ENCODE measurements at places on chromosomes 2 and 18.
A peak's percentile ranks its signal among the peaks of the same experiment; 100 is the strongest.

DNA sequence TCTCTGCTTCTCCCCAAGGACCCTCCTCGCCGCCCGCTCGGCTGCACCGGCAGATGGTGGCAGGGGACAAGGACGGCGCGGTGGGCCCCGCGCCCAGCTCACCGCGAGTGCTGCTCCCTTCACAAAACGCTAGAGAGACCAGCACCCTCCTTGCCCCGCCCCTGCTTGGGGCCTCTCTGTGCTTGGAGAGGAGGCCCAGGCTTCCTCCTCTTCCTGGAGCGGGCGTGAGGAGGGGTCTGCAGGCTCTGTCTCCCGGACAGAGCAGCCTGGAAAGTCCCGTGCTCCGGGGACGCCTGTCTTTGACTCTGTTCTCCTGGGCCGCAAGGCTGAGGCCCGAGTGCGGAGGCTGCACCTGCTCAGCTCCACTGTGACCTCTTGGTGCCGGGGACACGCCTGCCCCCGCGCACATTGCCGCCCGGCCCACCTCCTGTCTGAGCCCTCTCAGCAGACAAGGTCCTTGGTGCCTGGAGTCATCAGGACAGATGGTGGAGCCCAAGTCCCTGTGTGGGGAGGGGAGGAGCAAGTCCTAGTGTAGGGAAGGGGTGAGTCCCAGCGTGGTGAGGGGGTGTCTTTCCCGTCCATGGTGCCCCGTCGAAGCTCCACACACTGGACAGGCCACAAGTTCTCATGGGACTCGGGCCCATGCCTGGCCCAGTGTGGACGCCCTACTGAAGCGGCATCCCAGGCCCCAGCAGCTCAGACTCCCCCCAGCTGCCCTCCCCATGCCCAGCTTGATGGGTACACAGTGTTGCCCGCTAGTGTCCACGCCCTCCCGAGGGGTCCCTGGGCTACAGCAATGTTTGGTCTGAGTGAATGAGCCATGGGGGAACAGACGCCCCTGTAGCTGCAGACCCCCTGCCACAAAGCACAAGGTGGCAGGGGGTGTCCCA, 33.8 kb downstream of the RTP5 start:
- DNase-seq, result no peak

- DNase-seq, result no peak
These were observed 26.1 kb upstream of the LMAN1 start for GRCh38 chr18:59385191-59385590.

DNA sequence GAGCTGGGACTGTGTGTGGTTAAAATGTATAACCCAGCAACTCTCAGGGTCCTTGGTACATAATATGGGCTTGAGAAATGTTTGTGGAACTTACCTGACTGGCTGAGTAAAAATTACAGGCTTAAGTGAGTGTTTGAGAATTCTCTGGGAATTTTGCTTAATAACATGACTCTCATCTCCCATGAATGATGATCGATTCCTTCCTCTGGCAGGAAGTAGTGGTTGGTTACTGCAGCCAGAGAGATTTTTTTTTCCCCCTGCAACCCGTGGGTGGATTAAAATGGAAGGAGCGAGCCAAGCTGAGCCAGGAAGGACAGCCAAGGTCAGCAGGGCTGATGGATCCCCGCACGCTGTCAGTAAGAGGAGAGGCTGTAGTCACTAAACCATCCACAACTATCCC, 40.6 kb upstream of the RFX8 start:
- DNase-seq, result no peak

- no peak for DNase-seq
These were observed 28.3 kb upstream of the NT5DC4 start for GRCh38 chr2:112692495-112692911.

DNA sequence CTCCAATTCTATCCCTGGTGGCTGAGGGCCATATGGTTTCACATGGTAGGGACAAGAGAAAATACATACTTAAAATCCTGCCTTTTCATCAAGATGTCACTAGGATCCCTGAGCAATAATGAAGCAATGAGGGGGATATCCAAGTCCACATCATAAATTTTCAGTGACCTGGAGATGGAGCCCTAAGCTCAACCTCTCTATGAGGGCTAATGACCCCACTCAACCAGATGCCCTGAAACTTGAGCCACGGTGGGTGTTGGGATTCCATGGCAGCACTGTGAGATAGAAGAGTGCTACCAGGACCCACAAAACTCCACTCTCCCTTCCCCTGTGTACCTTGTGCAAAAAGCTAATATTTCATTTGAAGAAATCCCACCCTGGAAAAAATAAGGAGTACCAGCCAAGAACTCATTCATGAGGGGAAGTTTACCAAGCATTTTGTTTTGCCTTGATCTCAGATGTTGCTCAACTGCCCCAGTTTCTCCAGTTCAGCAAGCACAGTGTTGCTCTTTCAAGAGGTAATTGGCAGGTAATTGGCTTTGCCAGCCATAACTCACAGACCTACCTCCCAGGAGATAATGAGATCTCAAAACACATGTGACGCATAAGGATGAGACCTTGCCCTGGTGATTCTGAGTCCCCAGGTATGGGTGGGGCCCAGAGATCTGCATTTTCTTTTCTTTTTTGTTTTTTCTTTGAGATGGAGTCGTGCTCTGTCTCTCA, 51.0 kb upstream of the TTC39C start:
- DNase-seq, result no peak

GRCh38 chr18:568731-569130, 11.4 kb upstream of the CETN1 start:
- DNase-seq, result no peak

GRCh38 chr2:166282154-166282553, 93.6 kb downstream of the SCN9A start:
- DNase-seq, result no peak

- DNase-seq, result no peak
These were observed 94.2 kb upstream of the FSHR start for GRCh38 chr2:49248506-49248905.

- DNase-seq, result no peak
These were observed 311.0 kb downstream of the NDUFA10 start for GRCh38 chr2:239714116-239714515.

DNA sequence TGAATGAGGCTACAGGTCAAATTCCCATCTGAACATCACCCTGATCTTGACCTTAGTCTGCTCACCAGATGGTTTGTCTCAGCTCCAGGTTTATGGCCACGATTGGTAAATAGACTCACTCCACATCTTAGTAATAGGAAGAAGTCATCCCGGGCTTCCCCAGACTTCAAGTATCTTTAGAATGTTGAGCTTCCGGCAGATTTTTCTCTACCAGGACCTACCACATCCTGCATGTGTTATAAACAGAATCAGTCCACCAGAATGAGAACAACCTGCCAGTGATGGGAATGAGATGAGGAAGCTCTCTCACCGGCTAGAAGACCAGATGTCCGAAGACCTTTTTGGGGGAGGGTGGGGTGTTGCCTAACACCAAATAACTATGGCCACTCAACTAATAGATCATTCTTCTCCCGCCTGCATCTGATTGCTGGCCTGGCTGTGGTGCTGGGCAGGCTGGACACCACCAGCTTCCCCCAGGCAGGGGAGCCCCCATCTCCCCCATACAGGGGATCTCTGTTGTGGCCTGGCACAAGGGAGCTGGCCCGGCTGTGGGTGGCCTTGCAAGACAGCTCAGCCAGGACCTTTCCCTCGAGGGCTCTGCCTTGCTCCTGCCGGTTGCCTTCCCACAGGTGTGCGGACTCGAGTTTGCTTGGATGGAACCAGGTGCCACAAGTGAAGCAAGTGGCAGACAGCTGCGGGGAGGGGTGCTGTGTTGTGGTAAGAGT, 88.5 kb downstream of the SH3RF3 start:
- DNase-seq, result no peak

GRCh38 chr18:48942086-48942485, 8.7 kb downstream of the SMAD7 start:
- no peak for DNase-seq

GRCh38 chr2:225056330-225057073, 14.2 kb upstream of the DOCK10 start:
- DNase-seq, result no peak

DNA sequence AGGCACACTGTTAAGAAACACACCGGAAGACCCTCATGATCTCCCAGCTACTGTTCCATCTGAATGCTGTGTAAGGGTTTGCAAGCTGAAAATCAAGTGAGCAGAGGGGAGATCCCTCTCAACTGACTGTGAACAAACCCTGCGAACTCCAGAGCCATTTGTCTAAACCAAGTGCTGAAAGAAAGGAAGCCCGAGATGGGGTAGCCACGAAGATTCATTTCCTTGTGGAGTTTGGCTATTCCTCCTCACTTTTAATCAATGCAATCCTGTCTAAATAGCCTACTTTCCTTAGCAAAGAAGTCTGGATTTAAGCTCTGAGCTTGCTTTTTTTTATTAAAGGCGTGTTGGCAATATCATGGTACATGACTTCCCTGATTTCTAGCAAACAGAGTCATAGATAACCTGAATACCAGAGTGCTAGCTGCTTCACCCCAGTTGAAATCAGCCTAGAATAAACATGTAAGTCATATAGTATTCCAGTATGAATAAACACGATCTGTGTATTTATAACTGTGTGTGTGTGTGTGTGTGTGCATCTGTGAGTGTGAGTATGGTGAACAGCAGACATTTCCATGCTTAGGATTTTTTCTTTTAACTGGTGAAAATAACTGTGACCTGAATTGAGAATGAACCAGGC, 365.2 kb downstream of the ZNF521 start:
- no peak for DNase-seq

DNA sequence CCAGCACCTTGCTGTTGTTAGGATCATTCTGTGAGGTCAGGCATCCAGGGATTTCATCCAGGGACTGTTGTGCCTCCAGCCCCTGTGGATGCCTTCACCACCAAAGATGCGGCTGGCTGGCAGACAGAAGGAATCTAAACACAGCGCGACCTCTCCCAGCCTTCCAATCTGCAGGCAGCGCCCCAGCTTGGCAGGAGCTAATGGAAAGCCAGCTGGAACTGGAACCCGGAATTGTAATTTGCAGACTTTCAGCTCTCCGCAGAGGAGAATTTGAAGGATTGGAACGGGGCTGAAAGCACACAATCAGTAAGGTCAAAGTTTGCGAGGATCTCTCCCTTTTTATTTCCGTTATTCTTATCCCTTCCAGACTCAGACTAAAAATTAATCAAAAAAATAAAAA, 127.8 kb downstream of the TRIB2 start:
- DNase-seq, result no peak

GRCh38 chr2:241282555-241282954, 32.9 kb downstream of the HDLBP start:
- DNase-seq, result no peak

DNA sequence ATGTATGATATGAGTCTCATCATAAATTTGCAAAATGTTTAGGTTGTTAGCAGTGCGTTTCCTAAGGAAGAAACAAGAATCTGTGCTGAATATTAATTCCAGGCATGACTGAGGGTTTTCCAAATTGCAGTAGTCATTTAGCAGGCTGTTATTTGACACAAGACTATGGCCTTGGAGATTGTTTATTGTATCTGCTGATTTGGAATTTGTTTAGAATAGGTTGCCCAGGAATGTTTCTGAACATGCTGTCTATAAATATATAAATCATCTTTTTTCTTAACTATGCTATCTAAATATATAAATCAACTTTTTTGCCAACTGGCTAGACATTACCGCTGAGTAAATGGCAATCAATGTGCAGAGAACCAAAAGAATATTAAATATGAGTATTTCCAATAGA, 90.9 kb downstream of the DOK6 start:
- no peak for DNase-seq

DNA sequence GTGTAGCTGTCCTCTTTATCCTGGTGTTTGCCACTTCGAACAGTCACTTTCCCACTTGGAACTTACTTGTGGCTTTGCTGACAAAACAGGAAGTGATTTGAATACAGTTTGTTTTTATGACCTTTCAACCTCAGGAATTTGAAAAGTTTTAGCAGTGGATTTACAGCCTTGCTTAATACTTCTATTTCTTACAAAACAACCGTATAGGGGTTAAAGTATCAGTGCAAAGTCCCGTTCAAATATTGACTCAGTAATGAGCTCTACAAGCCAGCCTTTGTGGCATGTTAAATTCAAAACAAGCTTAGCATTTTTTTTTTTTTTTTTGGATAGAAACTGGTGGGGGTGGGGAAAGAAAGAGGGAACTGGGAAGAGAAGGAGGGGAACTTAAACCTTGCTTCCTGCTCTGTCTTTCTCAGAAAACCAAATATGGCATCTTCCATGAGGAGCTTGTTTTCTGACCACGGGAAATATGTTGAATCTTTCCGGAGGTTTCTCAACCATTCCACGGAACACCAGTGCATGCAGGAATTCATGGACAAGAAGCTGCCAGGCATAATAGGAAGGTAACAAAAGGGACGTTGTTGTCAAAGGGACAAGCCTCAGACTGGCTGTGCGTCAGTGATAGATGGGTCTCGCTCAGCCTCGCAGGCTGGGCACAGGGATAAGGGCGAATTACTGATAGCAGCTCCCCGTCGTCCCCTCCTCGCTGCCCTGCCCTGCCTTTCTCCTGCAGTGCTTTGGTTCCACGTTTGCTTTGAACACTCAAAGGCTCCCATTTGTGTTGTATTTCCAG, at the start of gene HNMT:
Gene HNMT (plus strand): TSS at position 408 of the 793 bp plus-strand sequence. CDS start 19 bp downstream, at position 427.
- no peak for DNase-seq

DNA sequence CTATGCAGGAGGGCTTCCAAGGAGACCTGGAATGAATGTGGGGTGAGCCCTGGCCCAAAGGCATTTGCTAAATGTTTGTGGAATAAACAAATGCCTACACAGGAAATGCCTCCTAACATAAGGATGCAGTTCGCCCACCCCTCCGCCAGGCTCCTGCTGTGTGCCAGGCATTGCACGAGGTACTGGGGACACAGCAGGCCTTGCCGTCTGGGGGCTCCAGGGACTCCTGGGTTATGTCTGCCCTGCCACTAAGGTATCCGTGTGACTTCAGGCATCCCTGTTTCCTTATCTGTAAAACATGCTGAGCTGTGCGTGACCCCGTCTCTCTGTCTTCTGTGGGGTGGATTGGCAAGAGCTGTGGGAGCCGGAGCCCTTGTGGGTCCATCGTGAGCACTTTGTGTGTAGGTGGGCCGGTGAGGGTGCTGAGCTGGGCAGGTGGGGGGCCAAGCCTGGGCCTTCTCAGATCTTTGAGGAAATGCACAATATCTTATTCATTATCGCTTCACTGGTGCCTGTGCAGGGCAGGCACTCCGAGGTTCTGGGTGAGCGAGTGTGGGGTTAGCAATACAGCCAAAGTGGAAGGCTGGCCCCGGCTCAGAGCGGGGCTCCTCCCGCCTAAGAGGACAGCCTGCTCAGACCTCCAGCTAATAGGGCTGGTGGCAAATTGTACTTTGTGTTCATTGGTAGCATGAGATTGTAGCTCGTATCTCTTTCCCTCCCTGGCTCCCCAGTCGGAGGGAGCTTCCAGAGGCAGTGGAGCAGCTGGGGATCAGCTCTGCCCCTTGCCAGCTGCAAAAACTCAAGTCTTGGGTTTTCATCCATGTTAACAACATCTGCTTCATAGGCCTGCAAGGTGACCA, 126.8 kb downstream of the GLI2 start:
- DNase-seq, result no peak

DNA sequence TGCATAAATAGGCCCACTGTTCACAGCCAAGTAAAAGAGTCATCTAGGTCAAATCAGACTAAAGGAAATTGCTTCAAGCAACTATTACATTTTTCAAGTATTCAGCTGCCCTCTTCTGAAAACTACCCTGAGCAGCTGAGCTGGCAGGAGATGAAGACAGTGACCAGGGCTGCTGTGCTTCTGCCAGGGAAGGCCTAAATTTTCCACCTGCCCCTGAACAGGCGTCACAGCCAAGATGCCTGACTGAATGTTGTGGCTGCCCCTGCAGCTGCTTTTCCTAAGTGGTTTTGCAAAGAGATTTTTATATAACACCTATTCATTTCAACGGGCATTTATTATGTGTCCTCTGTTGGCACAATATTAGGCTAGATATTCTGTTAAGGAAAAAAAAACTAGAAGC, 96.7 kb upstream of the RPE start:
- DNase-seq, result no peak

- DNase-seq, result peak; percentile 50
These were observed 5.6 kb upstream of the GPR17 start for GRCh38 chr2:127640082-127641072.

- no peak for DNase-seq
These were observed 15.7 kb downstream of the GPR35 start for GRCh38 chr2:240640939-240641338.
